ENCODE measurements at places on chromosomes 6 and 20.

DNA sequence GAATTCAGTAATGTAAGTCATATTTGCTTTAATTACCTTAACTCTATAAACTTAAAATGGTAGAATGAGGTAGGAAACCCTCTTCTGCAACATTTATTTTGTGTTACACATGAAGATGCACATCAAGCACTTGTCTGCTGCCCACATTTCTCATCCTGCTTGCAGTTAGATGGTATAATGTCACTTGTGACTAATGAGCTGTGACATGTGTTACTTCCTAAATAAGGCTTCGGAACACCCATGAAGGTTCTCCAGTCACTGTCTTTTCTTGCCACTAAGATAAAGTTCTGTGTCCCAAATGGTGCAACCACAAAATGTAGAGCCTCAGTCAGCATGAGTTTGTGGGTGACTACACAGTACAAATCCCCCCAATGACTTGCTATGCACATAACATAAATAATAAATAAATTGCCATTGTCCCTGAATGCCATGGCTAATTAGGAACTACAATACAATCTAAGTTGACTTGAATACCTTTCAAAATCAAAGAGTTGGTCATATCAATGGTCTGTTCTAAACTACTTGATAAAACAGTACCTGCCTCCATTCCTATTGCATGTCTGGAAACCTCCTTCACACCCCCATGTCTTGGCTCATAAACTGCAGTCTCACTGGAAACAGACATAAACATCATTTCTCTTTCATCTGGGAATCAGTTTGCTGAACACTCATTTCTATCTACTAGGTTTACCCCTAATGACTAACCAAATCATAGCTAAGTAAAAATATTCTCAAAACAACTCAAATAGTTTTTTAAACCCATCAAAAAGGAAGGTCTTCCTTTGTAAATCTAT is 157.2 kb downstream of the PTPRK start:
- no peak for DNase-seq

GRCh38 chr20:36271639-36272546 is 34.2 kb upstream of the DLGAP4 start:
- DNase-seq, result no peak

DNA sequence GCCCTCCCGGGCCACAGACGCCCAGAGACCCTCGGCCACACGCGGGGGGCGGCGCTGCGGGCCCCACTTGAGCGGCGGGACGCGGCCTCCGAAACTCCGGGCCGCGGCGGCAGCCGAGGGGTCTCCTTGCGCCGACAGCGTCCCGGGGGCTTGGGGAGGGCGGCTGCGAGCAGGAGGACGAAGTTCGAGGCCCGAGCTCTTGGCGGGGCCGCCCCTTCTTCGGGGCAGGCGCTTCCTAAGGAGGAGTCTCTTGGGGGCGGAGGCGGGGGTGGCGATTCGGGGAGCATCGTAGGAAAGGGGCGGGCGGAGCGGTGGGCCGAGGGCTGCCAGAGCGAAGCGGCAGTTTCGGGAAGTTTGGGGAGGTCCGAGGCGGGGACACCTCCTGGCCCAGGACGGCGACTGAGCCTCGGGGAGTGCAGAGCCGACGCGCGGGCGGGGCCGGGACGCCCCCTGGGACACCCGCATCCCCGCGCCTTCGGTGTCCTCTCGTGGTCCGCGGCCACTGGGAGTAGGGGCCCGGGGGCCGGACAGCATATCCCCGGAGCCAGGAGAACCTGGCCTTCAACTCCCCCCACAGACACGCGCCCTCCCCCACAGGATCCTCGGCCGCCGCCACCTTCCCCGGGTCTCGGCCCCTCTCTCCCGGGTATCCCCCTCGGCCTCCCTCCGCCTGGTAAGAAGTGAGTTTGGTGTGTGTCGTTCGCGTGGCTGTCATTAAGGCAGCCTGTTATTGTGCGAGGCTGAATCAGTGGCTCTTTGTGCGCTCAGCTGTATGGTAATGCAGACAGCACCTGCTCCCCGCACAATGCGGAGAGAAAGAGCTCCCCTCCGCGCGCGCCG is 613 bp upstream of the DLL1 start:
- DNase-seq, result no peak

DNA sequence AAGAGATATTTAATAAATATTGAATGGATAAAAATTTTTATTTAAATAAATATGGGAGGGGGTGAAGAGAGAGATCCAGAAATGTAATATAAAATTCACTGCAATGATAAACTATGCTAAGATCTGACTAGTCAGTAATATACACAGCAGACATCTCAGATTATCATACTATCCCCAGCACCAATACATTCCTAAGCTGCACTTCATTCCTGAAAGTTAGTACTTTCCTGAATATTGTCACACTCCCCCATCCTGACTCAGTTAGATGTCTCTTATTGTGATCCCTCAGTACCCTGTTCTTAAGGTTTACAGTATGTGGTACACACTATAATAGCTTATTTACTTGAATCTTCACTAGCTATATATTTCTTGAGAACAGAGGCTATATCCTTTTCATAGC is 88.3 kb upstream of the KCNQ5 start:
- DNase-seq, result no peak

Data from stimulated activated CD4-positive, alpha-beta T cell treated with anti-CD3 and anti-CD28 coated beads, Interleukin-1b, Interleukin-23, amount 100 ng/mL, for 1 hour (primary cell).